ENCODE measurements at places on chromosomes 13 and 19. TPM values are rescaled to one million over a fixed set of nuclear protein-coding genes. Genes with fewer than 3 reads are reported as not detected.
A peak's percentile ranks its signal among the peaks of the same experiment; 100 is the strongest.

DNA sequence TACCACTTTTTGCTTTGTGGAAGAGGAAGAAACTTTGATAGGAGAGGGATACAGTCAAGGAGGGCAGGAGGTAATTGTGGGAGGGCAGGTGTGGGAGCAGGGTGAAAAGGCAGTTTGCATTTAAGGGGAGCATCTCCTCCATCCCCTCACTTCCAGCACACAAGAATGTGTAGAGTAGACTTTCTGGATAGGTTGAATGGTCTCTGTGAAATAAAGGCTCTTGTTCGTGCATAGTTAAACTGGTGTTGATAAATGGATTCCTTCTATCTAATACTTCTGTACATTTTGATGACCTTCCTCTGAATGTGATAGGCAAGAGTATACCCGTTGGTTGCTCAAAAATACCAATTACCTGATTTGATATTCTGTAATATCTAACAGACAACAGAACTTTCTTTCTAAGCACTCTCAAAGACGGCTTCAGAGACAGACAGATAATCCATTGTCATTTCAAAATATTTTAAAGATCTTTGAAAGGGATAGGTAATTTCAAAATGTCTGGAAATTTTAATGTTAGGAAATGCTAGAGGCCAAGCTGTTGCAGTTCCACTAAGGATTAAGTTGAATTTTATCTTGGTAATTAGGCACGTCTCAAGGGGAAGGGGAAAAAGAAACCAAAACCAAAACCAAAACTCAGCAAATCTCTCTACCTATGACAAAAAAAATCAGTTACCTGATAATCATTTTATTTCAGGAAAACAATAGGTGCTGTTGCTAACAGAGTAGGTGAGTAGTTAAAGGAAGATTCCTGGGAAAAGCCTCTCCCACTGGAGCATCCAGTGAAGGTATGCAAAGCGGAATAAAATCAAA is 302.6 kb downstream of the COG6 start:
- DNase-seq, result no peak
- peak overlapping the region; percentile 31 for H3K4me3 ChIP-seq
- H3K27me3 ChIP-seq, result no peaks in the 10 kb centered on the region
- H3K27ac ChIP-seq, result peak overlapping the region; percentile 27
- peaks cover 31% of the 10 kb centered on the region for H3K4me1 ChIP-seq

DNA sequence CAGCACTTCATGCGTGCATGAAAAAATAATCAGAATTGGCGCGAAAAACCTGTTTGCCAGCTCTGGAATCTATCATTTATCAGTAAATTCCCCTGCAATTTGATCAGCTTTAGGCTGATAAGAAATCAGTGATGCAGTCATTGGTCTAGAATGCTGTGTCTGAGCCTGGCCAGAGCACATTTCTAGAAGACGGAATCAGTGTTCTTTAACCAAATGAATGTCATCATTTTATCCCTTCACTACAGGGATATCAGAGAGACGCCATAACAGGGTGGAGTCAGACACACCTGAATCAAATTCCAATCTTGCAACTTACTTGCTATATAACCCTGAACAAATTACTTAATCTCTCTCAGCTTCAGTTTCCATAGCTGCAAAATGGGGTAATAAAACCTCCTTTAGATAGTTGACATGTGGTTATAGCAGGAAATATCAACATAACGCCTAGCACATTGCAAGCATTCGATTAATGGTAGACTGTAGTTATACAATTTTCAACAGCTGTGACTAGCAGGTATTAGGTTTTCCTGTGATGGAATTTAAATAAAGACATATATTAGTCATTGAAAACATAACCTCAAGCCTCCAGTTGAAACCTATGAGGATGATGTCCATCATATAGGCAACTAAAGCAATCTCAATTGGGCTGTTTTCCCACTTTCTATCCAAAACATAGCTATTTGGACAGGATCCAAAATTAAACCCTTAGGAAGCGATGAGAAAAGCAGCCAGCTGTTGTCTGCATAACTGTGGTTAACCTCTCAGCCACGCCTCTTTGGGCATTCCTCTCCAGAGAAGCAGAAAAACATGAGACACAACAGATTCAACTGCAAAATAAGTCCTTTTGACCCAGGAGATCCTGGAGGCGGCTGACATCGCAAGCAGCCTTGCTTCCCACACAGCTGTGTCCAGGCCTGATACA is 51.6 kb upstream of the UBL3 start:
- H3K4me3 ChIP-seq, result peak overlapping the region; percentile 36
- peaks cover 28% of the 10 kb centered on the region for H3K4me1 ChIP-seq
- peak; percentile 53 for DNase-seq
- H3K27ac ChIP-seq, result peak overlapping the region; percentile 32
- no peaks in the 10 kb centered on the region for H3K36me3 ChIP-seq

- peaks cover 3% of the 10 kb centered on the region for H3K27me3 ChIP-seq
- no peaks in the 10 kb centered on the region for H3K36me3 ChIP-seq
- no peak for DNase-seq
- H3K4me1 ChIP-seq, result no peaks in the 10 kb centered on the region
Measured at GRCh38 chr13:29418026-29418425, 177.5 kb downstream of the SLC7A1 start.

GRCh38 chr19:32387701-32388392 is 17.7 kb upstream of the DPY19L3 start:
- H3K4me1 ChIP-seq, result no peaks in the 10 kb centered on the region
- H3K36me3 ChIP-seq, result peaks cover 5% of the 10 kb centered on the region

GRCh38 chr13:19680751-19681150 is 47.3 kb downstream of the MPHOSPH8 start:
- H3K36me3 ChIP-seq, result peaks cover 14% of the 10 kb centered on the region
- no peaks in the 10 kb centered on the region for H3K4me1 ChIP-seq
- no peaks in the 10 kb centered on the region for H3K27me3 ChIP-seq

DNA sequence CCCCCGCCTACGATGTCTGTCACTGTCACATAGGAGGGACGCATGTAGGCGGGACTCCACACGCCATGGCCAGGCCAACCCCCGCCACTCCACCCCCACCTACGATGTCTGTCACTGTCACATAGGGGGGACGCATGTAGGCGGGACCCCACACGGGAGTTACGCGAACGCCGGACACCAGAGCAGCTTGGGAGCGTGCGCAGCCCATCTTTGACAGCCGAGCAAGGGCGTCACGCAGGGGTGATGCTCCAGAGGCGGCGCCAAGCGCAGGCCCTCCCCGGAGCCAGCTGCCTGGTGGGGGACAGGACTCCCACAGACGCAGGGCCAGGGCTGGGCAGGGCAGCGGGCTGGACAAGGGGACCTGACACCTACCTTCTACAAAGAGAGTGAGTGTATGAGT is 20.0 kb downstream of the ZNF787 start:
- peaks cover 17% of the 10 kb centered on the region for H3K36me3 ChIP-seq
- no peak overlapping the region for H3K4me3 ChIP-seq

DNA sequence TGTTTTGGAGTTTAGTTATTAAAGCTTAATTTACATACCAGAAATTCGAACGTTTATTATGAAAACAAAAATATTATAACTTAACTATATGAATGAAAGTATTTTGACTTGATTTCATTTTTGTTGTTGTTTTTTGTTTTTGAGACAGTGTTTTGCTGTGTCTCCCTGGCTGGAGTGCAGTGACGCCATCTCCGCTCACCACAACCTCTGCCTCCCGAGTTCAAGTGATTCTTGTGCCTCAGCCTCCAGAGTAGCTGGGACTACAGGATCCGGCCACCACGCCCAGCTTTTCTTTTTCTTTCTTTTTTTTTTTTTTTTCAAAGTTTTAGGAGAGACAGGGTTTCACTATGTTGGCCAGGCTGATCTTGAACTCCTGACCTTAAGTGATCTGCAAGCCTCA is 392.6 kb downstream of the PCDH17 start:
- no peak for DNase-seq
- no peak overlapping the region for H3K27ac ChIP-seq
- H3K27me3 ChIP-seq, result no peaks in the 10 kb centered on the region
- H3K36me3 ChIP-seq, result no peaks in the 10 kb centered on the region

- H3K4me3 ChIP-seq, result no peak overlapping the region
- H3K27me3 ChIP-seq, result no peaks in the 10 kb centered on the region
- DNase-seq, result no peak
- H3K4me1 ChIP-seq, result no peaks in the 10 kb centered on the region
- H3K27ac ChIP-seq, result no peak overlapping the region
- no peaks in the 10 kb centered on the region for H3K36me3 ChIP-seq
Measured at GRCh38 chr13:60139272-60139671, 24.5 kb downstream of the DIAPH3 start.

GRCh38 chr19:741506-742131 is 9.3 kb upstream of the MISP start:
- H3K27ac ChIP-seq, result no peak overlapping the region
- H3K27me3 ChIP-seq, result no peaks in the 10 kb centered on the region
- H3K4me3 ChIP-seq, result no peak overlapping the region
- H3K4me1 ChIP-seq, result no peaks in the 10 kb centered on the region
- no peaks in the 10 kb centered on the region for H3K36me3 ChIP-seq
- DNase-seq, result no peak

DNA sequence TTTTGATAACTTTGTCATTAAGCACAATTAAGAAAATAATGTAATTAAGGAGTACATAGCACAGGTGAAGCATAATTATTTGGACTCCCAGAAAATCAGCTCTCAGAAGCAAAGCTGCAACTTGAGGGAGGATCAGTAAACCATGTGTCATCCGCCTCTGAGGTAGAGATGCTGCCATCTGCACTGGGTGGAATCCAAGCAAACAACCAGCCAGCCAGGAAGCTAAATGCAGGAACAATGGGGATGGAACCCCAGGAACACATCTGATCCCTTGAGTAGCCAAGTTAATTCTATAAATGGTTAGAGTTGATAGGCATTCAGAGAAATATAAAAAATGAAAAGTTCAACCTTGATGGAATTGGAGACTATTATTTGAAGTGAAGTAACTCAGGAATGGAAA is 520.2 kb downstream of the RFC3 start:
- no peaks in the 10 kb centered on the region for H3K27me3 ChIP-seq
- H3K27ac ChIP-seq, result no peak overlapping the region
- H3K36me3 ChIP-seq, result no peaks in the 10 kb centered on the region
- no peaks in the 10 kb centered on the region for H3K4me1 ChIP-seq

DNA sequence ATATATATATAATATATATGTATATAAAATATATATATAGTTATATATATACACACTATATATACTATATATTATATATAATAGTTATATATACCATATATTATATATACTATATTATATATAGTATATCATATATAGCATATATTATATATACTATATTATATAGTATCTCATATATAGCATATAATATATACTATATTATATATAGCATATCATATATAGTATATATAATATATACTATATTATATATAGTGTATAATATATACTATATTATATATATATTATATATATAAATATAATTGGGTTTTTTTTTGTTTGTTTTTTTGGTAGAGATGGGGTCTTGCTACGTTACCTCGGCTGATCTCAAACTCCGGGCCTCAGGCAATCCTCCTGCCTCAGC is 11.6 kb upstream of the HNRNPL start:
- H3K36me3 ChIP-seq, result no peaks in the 10 kb centered on the region
- H3K27ac ChIP-seq, result no peak overlapping the region
- no peaks in the 10 kb centered on the region for H3K27me3 ChIP-seq
- no peak for DNase-seq
- no peak overlapping the region for H3K4me3 ChIP-seq

GRCh38 chr19:48290401-48290770 is 20.5 kb downstream of the ZNF114 start:
- H3K27ac ChIP-seq, result no peak overlapping the region
- H3K4me1 ChIP-seq, result peaks cover 8% of the 10 kb centered on the region
- no peak for DNase-seq

- no peak overlapping the region for H3K4me3 ChIP-seq
- no peaks in the 10 kb centered on the region for H3K27me3 ChIP-seq
- H3K36me3 ChIP-seq, result no peaks in the 10 kb centered on the region
- no peaks in the 10 kb centered on the region for H3K4me1 ChIP-seq
Measured at GRCh38 chr13:76944456-76944855, 3.9 kb upstream of the ACOD1 start.

DNA sequence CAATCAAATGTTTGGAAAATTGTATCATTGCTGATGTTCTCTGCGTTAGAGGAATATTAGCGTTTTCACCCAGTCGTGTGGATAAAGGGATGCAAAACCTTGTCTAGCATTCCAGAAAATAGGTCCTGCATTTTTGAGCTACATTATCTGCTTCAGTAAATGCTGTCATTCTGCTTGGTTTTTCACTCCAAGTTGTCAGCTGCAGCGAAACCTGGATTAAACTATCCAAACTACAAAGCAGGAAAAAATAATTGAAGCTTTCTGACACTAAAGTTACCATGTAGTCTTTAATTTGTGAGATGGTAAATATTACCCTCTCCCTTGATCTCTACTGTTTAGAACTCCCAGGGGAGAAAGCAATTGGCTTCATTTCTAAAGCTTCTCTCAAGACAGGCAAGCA is 1795.5 kb upstream of the PRR20A start:
- H3K36me3 ChIP-seq, result no peaks in the 10 kb centered on the region
- H3K4me1 ChIP-seq, result no peaks in the 10 kb centered on the region
- H3K4me3 ChIP-seq, result no peak overlapping the region
- H3K27ac ChIP-seq, result no peak overlapping the region

GRCh38 chr13:114161028-114161556 is 18.0 kb upstream of the CFAP97D2 start:
- peaks cover 80% of the 10 kb centered on the region for H3K4me1 ChIP-seq
- H3K4me3 ChIP-seq, result no peak overlapping the region
- no peaks in the 10 kb centered on the region for H3K36me3 ChIP-seq

DNA sequence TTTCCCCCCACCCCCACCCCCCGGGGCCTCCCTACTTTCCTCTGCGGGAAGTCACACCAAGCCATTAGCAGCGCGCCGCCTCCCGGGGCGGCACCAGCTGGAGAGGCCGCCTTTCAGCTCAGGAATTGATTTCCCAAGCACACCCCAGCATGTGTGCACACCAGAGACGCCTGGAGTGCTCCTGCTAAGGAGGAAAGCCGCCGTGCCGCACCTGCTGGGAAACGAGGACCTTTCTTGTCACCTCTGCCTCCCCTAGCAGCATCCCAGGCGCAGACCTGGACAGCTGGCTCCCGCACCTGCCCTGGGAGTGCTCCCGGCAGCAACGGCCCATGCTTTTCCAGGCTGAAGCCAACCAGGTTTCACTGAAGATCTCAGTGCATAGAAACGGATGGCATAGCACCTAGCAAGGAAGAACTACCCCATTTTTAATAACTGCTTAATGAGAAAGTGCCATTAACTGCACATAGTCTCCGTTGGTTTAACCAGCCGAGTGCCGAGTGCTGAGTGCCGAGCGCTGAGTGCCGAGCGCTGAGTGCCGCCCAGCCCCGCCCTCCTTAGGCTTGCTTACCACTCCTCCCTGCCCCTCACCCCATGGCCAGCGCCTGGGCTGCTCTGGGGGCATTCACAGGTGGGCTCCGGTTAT is 165.0 kb downstream of the USP12 start:
- DNase-seq, result no peak
- H3K36me3 ChIP-seq, result no peaks in the 10 kb centered on the region
- no peak overlapping the region for H3K27ac ChIP-seq
- no peaks in the 10 kb centered on the region for H3K4me1 ChIP-seq
- no peak overlapping the region for H3K4me3 ChIP-seq
- H3K27me3 ChIP-seq, result no peaks in the 10 kb centered on the region

- H3K36me3 ChIP-seq, result peaks cover 15% of the 10 kb centered on the region
- H3K4me3 ChIP-seq, result no peak overlapping the region
- H3K27ac ChIP-seq, result peak overlapping the region; percentile 83
- no peaks in the 10 kb centered on the region for H3K27me3 ChIP-seq
Measured at GRCh38 chr13:49998714-49999624, 2.1 kb downstream of the TRIM13 start.

- no peaks in the 10 kb centered on the region for H3K27me3 ChIP-seq
- no peak overlapping the region for H3K4me3 ChIP-seq
- no peak for DNase-seq
- H3K27ac ChIP-seq, result no peak overlapping the region
- H3K4me1 ChIP-seq, result no peaks in the 10 kb centered on the region
Measured at GRCh38 chr19:435056-435706, 25.7 kb downstream of the SHC2 start.

AP2A1 gene
- total RNA-seq, result 55.5 TPM

NRTN gene
- total RNA-seq, result 0.91 TPM

SACS gene
- 32.8 TPM for total RNA-seq
